T-helper 9 cell (primary cell): ENCODE measurements at places on chromosomes 7 and 10.
A peak's percentile ranks its signal among the peaks of the same experiment; 100 is the strongest.

GRCh38 chr7:93921607-93922566, at the start of gene GNG11:
Gene GNG11, plus strand, starts transcription at chr7:93921735. Its CDS starts 403 bp downstream, at chr7:93922138.
- no peak for DNase-seq

DNA sequence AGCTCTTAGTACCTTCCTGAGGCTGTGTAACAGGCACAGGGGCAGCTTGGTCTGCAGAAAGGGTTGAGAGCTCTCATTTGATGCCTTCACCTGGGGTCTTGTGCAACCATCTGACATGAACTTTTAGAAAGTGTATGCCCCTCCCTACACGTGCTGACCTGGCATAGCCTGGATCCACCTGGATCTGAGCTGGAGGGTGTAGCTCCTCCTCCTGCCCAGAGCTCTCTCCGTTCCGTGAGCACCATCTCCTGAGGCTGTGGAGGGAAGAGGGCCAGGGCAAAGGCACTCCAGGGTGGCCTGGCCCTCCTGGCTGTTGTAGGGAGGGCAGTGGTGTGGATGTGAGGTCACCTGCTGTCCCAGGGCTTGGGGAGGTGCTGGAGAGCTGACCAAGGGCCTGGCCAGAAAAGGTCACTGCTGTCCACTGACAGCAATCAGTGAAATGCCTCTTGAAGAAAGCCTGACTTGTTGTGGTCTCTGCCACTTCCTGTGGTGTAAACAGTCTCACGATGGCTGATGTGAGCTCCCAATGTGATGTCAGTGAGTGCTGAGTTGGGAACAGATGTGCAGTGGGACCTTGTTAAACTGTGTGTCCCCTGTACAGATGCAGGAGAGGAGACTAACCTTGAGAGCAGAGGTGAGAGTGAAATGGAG, 23.0 kb downstream of the AMZ1 start:
- DNase-seq, result peak; percentile 21

DNA sequence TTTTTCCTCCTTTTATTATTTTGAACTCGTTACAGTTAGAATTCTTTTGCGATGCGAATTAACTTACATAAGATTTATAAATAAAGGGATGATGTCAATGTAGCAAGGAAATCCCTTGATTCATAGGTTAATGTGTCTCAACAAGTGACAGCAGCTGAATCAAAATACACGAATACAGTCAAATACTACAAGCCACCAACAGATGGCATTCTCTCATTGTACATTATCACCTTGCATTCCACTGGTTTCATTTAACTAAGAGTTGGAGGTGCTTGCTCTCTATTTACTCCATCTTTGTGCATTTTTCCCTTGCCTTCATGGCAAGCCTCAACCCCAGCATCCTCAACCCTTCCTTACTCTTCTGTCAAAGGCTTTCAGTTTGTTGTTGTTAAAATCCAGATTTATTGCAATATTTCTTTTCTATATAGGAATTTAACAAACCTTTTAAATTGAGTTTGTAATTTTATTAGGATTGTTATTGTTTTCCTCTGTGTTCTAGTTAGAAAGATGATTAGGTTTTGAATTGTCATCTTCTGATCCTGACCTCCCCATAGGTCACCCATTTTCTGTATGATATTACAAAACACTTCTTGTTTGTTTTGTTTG, 78.3 kb downstream of the SLC25A40 start:
- no peak for DNase-seq

GRCh38 chr7:22900784-22901183, 78.1 kb upstream of the TOMM7 start:
- DNase-seq, result no peak

DNA sequence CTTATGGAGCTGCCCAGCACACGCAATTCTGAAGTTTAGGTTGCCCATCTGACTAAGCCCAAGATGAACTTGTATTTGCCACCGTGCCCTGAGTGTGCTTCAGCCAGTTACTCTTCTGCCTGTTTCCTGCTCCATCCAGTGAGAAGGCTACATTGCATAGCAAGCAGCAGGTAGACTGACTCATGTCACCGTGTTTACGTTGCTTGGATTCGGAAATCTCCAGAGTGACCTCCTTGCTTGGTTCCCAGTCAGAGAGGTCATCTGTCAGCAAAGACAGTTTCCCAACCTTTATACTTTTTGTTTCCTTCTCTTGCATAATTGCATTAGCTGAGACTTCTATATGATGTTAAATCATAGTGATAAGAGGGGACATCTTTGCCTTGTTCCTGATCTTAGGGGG, 30.9 kb downstream of the NACAD start:
- DNase-seq, result no peak

DNA sequence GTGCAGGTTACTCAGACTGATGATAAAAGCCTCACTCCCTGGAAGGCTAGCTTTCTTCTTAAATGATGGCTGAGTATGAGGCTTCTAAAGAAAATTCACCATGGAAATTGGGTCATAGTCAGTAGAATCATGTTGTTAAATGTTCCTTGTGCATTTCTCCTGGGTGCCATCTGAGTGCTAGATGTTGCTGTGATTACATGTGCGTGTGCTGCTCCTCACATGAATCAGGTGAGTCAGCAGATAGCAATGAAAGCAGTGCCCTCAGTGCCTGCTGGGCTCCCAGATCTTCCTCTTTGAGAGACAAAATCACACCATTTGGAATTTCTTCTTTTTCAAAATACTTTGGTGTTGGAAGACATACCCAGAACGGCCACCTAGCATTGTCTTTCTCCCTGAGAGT, 331.7 kb downstream of the XPNPEP1 start:
- no peak for DNase-seq
